ENCODE measurements at places on chromosomes 2 and 18.

DNA sequence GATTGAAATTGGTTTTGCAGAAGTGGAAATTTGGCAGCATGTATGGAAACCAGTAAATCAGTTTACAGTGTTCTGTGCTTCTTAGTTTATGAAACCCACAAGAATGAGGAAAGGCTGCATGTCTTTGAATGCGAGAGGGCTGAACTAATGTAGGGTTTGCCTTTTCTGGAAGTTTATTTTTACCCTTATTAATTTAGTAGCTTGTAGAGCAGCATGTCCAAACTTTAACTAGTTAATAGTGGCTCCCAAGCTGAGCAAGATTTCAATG, 50.4 kb downstream of the LDLRAD4 start:
- no peak for DNase-seq

DNA sequence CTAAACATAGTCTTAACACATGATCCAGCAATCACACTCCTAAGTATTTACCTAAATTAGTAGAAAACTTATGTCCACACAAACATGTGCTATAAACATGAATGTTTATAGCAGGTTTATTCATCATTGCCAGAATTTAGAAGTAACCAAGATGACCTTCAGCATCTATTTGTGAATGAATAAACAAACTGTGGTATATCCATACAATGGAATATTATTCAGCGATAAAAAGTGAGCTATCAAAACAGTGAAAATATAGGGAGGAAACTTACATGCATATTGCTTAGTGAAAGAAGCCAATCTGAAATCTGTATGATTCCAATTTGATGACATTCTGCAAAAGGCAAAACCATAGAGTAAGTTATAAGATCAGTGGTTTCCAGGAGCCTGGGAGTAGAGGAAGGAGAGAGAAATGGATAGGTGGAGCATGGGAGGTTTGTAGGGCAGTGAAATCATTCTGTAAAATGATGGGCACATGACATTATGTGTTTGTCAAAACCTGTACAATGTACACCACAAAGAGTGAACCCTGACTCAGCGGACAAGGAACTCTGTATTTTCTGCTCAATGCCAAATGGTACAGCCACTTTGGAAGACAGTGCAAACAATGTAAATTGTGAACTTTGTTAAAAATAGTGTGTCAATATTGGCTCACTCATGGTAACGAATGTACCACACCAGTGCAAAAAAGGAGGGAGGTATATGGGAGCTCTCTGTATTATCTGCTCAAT, 61.9 kb upstream of the IGFBP2 start:
- no peak for DNase-seq

- DNase-seq, result no peak
Observed at GRCh38 chr2:112627060-112628040, 18.4 kb upstream of the SLC20A1 start.

GRCh38 chr2:148569221-148569620, 75.3 kb upstream of the EPC2 start:
- DNase-seq, result no peak

DNA sequence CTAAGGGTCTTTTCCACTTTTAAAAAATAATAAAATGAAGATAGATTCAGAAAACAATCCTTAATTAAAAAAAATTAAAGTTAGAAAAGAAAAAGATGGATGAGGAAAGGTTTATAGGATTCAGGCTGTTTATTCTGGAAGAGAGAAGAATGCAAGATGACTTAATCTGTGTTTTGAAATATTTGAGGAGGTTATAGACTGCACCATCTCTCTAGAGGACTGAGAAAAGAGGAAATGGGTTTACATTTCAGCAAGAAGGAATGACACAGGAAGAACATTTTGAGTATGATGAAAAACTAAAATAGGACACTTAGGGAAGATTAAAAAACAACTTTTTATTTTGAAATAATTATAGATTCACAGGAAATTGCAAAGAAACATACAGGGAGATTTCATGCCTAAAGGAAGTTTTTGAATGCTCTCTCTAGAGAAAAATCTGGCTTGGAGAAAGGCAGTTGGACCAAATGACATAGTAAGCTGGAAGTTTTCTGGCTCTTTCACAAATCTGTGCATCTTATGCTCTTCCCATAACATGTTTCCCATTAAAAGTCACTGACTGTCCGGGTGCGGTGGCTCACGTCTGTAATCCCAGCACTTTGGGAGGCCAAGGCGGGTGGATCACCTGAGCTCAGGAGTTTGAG, 75.0 kb downstream of the CERS6 start:
- no peak for DNase-seq

DNA sequence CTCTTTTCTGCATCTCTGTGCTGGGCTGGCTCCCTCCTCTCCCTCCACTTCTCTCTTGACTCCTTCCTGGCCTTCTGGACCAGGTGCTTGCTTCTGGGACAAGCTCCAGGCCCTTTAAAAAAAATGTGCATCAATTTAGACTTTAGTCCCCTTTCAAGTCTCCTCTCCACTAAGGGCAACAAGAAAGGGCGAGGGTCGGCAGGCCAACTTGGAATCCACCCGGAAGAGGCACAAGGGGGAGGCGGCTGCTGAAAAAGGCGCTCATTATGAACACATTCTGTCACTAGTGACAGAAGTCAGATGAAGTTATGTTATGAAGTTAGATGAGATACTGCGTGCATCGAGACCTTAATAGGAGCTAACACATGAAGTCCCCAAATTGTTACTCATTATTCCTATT, 13.6 kb upstream of the RHOB start:
- no peak for DNase-seq

DNA sequence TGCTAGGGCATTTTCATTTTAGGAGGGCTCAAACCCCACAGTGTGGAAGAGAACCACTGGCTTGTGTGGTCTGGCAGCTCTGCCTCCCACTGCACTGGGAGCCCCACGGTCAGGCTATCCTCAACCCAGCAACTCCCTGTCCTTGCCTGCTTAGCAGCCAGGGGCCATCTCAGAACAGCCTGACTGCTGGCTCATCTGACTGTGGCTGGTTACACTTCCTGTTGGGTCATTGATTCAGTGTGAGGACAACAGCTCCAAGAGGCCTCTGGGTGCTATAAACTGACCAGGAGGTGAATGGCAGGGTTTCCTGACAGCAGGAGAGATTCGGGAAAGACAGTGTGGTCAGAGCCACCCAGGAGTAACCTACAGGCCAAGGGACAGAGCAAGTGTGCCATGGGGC, 40.1 kb downstream of the AMER3 start:
- DNase-seq, result no peak

DNA sequence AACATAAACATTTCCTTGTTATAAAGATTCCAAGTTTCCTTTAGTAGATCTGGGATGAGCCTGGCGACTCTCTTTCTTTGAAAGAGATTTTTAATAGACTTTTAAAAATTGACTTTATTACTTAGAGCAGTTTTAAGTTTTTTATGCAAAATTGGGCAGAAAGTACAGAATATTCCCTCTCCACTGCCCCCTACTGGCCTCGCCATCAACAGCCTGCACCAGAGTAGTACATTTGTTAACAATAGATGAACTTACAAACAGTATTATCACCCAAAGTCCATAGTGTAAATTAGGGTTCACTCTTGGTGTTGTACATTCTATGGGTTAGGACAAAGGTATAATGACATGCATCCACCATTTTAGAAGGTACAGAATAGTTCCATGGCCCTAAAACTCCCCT, 3.9 kb downstream of the MAP3K19 start:
- no peak for DNase-seq

- DNase-seq, result no peak
Observed at GRCh38 chr2:234632527-234633391, 135.9 kb upstream of the ARL4C start.

- DNase-seq, result no peak
Observed at GRCh38 chr2:62099050-62099449, 96.9 kb upstream of the B3GNT2 start.

DNA sequence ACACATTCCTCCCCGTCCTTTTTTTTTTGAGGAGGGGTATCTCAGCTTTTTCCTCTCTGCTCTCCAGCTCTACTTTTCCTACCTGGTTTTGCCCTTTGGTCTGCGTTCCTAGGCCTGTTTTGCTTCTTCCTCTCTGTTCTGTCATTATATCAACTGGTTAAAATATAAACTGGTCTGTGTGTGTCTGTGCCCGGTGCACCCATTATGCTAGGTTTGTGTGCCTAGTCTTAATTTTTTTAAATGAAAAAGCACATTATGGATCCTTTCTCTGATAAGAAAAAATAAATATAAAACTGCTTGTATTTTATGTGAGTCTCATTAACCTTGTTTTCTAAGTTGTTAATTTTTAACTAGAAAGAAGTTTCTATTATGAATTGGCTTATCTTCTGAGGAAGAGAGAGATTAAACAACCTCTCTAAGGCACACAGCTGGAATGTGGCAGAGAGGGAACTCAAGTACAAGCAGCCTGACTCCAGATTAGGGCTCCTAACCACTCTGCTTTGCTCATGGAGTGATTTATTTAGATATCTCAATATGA, 17.4 kb downstream of the SLC38A11 start:
- DNase-seq, result no peak

DNA sequence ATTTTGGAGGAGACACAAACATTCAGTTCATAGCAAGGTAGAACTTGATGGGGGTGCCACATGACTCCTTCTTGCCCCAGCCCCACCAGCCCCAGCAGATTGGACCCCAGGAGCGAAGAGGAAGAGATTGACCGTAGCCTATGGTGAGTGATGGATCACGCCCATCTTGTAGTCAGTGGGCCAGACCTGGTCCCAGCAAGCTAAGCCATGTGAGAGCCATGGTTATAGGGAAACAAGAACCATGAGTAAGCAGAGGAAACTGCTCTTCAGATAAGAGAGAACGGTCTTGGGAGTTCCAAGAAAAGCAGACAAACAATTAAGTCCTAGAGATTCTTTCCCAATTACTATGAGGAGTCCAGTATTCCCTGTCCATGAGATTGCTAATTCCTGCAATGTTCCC, 4.6 kb upstream of the TCF4 start:
- no peak for DNase-seq

DNA sequence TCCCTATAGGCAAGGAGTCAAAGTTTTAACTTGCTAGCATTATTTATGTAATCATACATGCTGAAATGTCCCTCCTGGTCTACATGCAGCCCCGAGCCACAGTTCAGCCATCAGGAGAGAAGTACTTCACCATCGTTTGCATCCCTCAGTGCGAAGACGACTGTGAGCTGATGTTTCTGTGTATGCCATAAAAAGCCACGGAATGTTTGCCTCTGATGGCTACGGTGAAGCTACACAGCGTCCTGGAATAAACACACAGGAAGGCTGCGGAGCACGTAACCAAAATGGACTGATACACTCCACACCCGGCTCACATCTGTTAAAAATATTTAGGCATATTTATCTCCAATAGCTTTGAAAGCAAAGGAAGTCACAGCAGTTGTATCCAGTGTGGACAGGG, 4.3 kb upstream of the SALL3 start:
- no peak for DNase-seq

DNA sequence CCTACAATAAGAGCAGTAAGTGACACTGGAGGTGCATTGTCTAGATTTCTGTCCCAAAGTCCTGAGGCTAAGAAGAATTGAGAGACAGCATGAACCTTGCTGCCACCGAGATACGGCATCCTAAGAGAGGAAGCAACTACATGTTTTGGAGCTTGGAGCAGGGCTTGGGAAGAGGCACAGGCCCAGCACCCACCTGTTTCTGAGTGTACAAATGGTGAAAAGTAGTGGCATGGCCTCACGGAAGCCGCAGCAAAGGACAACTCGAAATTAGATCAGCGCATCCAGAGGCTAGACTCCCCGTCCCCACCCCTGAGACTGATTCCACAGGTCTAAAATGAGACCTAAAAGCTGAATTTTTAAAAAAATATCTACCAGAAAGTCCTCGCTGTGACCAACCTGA, 127.5 kb downstream of the PTGR3 start:
- no peak for DNase-seq

DNA sequence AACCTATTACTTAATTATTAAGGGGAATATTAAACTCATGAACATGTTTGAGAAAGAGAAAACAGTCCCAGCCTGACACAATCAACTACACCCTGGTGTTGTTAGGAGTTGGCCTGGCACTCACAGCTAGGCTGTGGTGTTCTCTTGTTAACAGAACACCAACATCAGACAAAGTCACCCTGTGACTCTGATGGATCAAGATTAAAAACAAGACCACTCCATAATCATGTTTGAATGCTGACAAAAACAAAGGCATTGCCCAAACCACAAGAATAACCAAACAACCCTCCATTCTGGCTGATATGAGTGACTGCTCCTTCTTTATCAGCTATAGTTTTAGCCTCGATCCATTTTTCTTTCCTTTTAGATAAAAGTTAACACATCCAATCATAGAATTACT, 3.0 kb downstream of the BOLL start:
- DNase-seq, result no peak

DNA sequence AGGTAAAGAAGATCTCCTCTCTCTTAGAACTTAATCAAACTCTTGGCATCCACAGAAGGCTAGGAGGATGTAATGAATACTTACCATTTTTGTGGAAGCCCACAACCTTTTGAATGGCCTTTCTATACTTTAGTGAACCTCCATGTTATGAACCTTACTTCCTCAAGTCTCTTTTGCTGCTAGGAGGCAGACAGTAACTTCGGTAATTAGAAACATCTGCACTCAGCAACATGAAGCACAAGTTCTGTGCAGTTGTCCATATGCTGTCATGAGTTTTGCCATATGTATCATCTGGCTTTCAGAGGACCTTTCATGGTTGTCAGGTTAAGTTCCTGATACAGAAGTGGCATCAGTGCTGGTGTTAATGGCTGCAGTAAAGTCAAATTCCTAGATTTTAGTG, 50.4 kb downstream of the PDK1 start:
- no peak for DNase-seq

DNA sequence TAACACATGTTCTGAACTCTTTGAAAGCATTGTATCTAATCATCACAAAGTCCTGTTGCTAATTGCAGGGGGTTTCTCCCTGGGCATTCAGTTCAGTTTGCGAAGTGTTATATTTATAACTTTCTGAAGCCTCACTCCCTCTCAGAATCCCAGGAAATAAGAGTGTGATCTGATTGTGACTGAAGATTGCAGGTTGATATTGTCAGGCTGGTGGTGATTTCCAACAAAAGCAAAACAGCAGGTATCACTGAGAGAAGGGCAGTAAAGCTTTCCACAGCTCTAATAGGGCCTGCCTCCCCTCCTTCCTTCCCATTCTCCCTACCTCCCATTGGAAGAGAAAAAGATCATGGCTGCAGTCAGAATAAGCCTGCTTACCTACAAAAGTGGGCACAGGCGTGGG, 466.7 kb upstream of the FSHR start:
- no peak for DNase-seq

DNA sequence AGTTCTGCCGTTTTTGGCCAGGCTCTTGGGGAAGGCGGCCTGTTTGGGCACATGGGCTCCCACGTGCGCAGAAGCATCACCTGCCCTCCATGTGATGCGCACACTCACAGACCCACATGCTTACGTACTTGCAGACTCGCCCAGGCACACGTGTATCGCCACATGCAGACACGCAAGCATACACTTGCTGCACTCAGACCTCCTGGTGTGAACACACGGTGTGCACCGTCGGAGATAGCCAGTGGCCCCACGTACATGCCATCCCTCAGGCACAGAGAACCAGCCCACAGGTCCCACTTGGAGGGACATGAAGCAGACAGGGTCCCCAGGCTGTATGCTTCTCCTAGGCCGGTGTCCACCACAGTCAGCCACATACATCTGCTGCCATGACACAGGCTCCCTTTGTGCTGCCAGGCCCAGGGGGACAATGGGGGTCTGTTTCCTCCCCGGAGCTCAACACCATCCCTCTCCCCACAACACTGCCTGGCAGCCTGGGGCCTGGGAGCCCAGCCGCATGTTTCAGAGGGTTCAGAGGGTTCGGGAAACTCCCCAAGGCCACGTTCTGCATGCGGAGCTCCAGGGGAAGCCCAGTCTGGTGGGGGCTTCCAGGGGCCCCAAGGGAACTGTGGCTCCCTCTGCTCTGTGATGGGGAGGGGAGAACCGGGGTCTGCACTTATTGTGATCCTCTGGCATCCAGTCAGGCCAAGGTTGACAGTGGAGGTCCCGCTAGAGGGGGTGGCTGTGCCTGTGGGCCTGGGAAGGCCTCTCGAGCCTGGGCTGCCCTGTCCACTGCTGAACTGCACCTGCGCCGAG, 208.1 kb upstream of the HAAO start:
- DNase-seq, result no peak
